ENCODE measurements at places on chromosomes 6 and 20.

DNA sequence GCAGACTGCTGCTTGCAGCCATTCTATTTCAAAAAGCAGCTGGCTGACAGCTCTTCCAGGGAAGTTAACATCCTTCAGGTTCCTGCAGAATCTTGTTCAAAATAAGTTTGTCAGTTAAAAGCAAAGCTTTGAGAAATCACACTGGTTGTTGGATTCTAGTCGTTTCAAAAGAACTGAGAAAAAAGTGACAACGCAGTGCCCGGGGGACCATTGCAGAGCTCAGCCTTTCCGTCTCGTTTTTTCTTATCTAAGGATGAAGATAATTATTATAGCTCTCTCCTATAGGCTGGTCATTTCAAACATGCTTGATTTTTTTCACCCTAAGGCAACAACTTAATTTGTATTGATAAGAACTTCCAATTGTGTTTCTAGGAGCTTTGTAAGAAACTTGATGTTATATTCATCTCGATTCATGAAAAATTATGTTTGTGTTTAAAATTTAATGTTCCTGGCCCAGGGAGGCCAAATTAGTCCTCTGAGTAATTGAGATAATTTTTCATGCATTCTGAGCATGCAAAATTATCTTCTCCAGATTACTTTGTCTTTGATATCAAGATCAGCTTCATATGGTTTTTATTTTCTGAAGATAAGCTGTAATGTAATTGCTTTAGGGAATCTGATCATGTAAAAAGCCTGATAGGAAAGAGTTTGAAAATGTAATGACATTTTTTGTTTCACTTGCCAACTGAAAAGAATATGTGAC is 58.4 kb downstream of the SNAP25 start:
- DNase-seq = no peak

GRCh38 chr6:43489277-43490072 is 12.1 kb downstream of the TJAP1 start:
- DNase-seq = no peak

GRCh38 chr6:112881828-112882780 is 535.0 kb downstream of the RFPL4B start:
- DNase-seq = no peak

DNA sequence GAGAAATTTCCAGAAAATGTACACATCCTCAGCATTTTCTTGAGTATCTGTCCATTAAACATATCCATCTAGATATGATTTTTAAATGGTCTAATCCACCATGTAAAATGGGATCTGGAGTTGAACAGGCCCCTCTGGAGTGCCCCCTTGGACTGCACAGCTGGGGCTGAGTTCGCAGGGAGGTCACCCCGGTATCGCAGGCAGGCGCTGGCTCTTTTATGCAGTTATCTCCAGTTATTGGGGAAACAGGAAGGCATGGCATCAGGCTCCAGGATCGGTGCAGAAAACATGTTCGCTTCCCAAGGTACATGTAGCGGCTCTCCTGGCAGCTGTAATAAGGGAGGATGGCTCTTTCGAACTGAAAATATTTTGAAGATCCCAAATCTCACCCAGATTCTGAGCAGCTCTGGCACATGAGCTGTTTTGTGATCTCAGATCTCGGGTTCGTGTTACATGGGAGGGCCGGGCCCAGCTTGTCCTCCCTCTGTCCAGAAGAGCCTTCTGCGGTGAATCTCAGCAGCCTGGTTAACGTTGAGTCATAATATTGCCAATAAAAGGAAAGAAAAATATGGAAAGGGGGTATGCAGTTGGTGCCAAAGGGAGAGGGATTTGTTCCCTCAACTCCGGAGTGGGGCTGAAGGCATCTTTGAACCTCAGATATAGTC is 167.7 kb downstream of the EYA2 start:
- DNase-seq = no peak

DNA sequence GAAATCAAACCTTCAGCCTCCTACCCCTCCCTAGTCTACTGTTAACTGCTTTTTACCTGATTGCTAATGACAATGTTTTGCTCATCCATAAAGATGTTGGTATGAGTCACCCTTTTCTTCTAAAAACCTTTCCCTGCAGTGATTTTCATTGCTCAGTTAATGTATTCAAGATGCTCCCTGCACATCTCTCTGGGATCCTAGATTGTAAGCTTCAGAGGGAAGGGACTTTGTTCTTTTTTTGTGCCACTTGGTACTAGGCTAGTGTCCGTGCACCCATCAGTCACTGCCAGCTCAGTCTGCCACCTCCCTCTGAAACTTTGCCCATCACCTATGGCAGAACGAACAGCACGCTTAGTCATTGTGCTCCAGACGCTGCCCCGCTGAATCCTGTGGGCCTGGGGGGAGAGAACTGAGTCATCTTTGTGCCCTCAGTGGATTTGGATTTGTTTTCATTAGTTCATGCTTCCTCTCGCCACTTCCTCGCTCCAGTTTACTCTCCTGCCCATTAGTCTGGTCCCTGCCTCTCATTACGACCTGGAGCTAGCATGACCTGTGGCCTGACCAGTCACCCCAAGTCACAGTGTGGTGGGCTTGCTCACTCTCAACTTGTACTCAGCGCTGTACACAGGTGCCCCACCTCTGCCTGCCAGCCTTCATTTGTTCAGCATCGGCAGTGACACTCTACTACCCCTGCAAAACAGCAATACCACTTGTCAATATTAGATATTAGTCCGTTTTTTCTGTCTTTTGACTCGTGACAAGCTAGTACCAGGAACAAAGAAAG is 78.0 kb upstream of the TMEM181 start:
- DNase-seq = no peak
